HCT116 (cell line): ENCODE measurements at places on chromosomes 12 and 14. TPM values are rescaled to one million over a fixed set of nuclear protein-coding genes. Genes with fewer than 3 reads are reported as not detected.

- peak; percentile 94 for DNase-seq
- peaks cover 86% of the 10 kb centered on the region for H3K4me1 ChIP-seq
- no peaks in the 10 kb centered on the region for H3K27me3 ChIP-seq
- peak overlapping the region; percentile 52 for H3K27ac ChIP-seq
- H3K36me3 ChIP-seq = no peaks in the 10 kb centered on the region
Observed at GRCh38 chr12:107349008-107349747, 255.8 kb upstream of the CRY1 start.

GRCh38 chr12:10169104-10169503, 2.8 kb downstream of the OLR1 start:
- H3K27me3 ChIP-seq = no peaks in the 10 kb centered on the region
- no peaks in the 10 kb centered on the region for H3K4me1 ChIP-seq
- H3K4me3 ChIP-seq = no peak overlapping the region
- H3K27ac ChIP-seq = no peak overlapping the region
- H3K36me3 ChIP-seq = no peaks in the 10 kb centered on the region

- no peak for DNase-seq
- H3K27me3 ChIP-seq = no peaks in the 10 kb centered on the region
- H3K36me3 ChIP-seq = no peaks in the 10 kb centered on the region
- H3K4me3 ChIP-seq = no peak overlapping the region
Observed at GRCh38 chr14:54894995-54895394, 7.6 kb downstream of the GCH1 start.

DNA sequence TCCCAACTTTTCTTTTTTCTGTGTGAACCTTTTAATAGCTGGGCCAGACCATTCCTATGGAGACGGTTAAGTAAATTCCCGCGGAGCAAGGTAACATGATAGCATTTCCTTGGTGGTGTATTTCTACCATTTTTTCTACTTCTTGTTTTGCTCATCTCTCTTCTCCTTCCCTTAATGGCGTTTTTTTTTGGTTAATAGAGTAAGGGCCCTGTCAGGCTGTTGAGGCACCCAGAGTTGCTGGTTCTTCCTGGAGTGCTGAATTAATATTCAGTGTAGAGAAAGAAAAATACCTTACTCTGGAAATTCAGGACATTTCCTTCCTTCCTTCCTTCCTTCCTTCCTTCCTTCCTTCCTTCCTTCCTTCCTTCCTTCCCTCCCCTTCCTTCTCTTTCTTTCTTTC, 137.6 kb downstream of the KTN1 start:
- H3K36me3 ChIP-seq = no peaks in the 10 kb centered on the region
- H3K4me1 ChIP-seq = no peaks in the 10 kb centered on the region
- H3K27me3 ChIP-seq = no peaks in the 10 kb centered on the region
- no peak overlapping the region for H3K27ac ChIP-seq
- H3K4me3 ChIP-seq = no peak overlapping the region

DNA sequence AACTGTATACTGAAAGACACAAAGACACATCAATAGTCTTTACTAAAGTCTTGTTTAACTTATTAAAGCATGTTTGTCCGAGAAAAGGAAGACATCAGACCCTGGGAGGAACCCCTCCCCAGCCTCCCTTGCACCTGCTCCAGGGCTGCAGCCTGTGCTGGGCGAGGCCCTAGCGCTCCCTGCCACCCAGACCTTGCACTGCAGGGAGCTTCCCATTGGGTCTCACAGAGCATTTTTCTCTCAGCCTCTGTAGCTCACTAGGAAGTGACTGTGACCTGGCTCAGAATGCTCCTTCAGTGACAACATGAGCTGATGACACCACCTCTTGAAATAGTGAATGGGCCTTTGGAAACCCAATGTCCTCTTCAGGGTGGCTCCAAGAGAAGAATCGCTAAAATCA, 461.2 kb downstream of the TMEM121 start:
- no peaks in the 10 kb centered on the region for H3K27me3 ChIP-seq
- H3K36me3 ChIP-seq = no peaks in the 10 kb centered on the region
- no peaks in the 10 kb centered on the region for H3K4me1 ChIP-seq

DNA sequence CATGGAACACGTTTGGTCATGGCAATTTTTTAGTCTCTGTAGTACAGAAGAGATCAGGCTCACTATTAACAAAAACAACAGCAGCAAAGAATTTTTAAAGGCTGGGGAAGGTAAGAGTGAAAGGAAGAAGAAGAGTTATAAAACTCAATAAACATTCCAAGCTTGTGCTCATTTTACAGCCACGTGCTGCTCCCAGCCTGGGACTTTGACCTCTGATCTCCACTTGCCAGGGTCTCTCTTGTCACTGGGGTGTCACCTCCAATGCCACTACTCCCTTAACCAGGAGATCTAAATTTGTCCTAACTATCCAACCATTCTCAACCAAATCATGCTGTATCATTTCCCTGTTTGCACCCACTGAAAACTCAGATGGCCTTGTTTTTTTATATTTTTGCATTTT, 605.1 kb downstream of the VRK1 start:
- H3K27me3 ChIP-seq = peaks cover 4% of the 10 kb centered on the region; the same call in 1 of the 2 replicates
- H3K4me3 ChIP-seq = no peak overlapping the region
- no peaks in the 10 kb centered on the region for H3K4me1 ChIP-seq
- no peak overlapping the region for H3K27ac ChIP-seq
- no peak for DNase-seq

DNA sequence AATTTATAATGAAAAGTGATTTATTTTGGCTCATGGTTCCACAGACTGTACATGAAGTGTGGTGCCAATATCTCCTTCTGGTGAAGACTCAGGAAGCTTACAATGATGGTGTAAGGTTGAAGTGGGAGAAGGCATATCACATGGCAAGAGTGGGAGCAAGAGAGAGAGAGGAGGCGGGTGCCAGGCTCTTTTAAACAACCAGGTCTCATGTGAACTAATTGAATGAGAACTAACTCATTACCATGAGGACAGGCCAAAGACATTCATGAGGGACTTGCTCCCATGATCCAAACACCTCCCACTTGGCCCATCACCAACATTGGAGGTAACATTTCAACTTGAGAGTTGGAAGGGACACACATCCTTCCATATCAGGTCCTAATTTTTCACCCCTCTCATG, 155.2 kb downstream of the SLC38A4 start:
- no peak for DNase-seq
- H3K27me3 ChIP-seq = no peaks in the 10 kb centered on the region
- no peaks in the 10 kb centered on the region for H3K36me3 ChIP-seq
- no peak overlapping the region for H3K4me3 ChIP-seq

GRCh38 chr12:49283541-49284429, 11.2 kb upstream of the PRPH start:
- no peak overlapping the region for H3K4me3 ChIP-seq
- H3K36me3 ChIP-seq = no peaks in the 10 kb centered on the region
- H3K4me1 ChIP-seq = no peaks in the 10 kb centered on the region
- no peaks in the 10 kb centered on the region for H3K27me3 ChIP-seq

DNA sequence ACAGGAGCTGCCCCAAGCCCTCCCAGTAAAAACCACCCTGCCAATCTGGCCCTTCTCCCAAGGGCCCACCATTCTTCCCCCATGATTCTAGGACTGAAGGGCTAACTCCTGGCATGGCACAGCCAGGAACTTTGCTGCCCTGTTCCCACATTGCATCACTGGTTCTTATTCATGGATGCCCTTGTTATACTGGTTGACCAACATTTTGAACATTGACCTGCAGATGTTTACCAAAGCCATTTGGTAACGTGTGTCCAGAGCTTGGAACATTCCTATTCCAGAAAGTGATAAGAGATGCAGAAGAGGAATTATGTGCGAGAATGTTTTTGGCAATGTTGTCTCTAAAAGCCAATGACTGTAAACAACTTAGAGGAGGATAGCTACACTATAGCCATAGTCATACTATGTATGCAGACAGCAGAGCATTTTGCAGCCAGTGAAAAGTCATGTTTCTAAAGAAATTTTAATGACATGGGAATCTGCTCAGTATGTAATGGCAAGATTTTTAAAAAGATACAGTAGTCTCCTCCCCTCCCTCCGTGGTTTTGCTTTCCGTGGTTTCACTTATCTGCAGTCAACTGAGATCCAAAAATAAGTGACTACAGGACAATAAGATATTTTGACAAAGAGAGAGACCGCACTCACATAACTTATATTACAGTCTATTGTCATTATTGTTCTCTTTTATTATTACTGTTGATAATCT, 108.8 kb downstream of the DAAM1 start:
- H3K36me3 ChIP-seq = no peaks in the 10 kb centered on the region
- no peak overlapping the region for H3K4me3 ChIP-seq
- no peak overlapping the region for H3K27ac ChIP-seq
- H3K4me1 ChIP-seq = no peaks in the 10 kb centered on the region

DNA sequence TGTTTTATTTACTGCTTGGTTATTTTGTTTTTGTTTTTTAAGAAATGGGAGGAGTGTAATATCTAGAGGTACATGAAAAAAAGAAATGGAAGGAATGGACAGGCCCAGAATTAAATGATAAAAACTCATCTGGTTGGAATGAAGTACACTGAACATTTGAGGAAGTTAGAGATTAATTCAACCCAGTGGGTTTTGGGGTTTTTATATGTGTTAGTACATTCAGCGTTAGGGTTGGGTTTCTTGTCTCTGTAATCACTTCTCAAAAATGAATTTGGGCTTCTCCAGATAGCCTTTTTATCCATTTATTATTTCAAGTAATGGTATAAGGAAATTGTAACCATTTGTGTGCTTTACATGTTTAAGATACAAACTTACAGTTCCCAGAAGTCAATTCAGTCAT, 19.5 kb upstream of the NUP107 start:
- H3K27me3 ChIP-seq = no peaks in the 10 kb centered on the region
- no peak overlapping the region for H3K4me3 ChIP-seq
- H3K4me1 ChIP-seq = no peaks in the 10 kb centered on the region
- H3K27ac ChIP-seq = no peak overlapping the region

- peaks cover 82% of the 10 kb centered on the region for H3K4me1 ChIP-seq
- H3K36me3 ChIP-seq = peaks cover 4% of the 10 kb centered on the region; the same call in 1 of the 2 replicates
- no peaks in the 10 kb centered on the region for H3K27me3 ChIP-seq
Observed at GRCh38 chr12:75738486-75738885, 227.1 kb upstream of the KRR1 start.

DNA sequence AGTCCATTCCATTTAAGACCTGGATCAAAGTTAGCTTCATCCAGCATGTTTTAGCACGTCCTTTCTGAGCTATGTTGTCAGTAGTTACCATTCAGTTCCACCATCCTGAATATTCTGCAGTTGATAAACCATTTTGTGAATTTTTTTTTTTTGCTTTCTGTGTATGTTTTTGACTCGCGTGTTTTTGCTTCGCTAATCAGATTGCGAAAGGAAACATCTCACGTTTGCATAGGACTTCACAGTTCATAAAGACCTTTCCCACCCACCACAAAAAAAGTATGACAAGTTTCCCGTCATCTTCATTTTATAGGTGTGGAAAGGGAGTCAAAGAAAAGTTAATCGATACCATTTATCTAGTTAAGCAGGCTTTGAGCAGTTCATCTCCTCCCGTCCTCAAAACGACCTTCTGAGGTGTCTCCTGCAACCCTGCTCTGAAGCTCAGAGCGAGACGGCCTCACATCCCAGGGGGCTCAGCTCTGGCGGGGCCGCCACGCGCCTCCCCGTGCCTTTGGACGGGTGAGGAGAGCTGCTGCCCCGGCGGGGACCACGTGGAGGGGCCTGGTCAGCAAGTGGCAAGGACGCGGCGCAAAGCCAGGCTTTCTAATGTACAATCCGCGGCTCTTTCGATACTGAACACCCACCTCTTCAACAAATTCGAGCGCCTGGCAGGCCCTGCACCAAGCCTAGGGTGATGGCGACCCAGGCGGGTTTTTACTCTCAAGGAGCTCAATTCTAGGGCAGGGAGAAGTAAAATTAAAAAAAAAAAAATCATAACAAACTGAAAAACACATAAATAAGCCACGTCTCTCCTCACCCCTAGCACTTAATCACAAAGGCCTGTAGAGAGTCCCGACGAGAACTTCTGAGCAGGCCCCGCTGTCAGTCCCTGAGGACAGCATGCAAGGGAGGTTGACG, 988 bp upstream of the TMEM263 start:
- H3K27me3 ChIP-seq = no peaks in the 10 kb centered on the region
- no peak for DNase-seq
- peak overlapping the region; percentile 14; the same call in 1 of the 2 replicates for H3K4me3 ChIP-seq
- no peaks in the 10 kb centered on the region for H3K36me3 ChIP-seq
- H3K27ac ChIP-seq = peak overlapping the region; percentile 86
- H3K4me1 ChIP-seq = peaks cover 29% of the 10 kb centered on the region; the same call in 1 of the 2 replicates

- no peak overlapping the region for H3K4me3 ChIP-seq
- no peaks in the 10 kb centered on the region for H3K4me1 ChIP-seq
- H3K27me3 ChIP-seq = no peaks in the 10 kb centered on the region
- H3K27ac ChIP-seq = no peak overlapping the region
- no peaks in the 10 kb centered on the region for H3K36me3 ChIP-seq
Observed at GRCh38 chr14:36785511-36785910, 123.9 kb downstream of the PAX9 start.

DNA sequence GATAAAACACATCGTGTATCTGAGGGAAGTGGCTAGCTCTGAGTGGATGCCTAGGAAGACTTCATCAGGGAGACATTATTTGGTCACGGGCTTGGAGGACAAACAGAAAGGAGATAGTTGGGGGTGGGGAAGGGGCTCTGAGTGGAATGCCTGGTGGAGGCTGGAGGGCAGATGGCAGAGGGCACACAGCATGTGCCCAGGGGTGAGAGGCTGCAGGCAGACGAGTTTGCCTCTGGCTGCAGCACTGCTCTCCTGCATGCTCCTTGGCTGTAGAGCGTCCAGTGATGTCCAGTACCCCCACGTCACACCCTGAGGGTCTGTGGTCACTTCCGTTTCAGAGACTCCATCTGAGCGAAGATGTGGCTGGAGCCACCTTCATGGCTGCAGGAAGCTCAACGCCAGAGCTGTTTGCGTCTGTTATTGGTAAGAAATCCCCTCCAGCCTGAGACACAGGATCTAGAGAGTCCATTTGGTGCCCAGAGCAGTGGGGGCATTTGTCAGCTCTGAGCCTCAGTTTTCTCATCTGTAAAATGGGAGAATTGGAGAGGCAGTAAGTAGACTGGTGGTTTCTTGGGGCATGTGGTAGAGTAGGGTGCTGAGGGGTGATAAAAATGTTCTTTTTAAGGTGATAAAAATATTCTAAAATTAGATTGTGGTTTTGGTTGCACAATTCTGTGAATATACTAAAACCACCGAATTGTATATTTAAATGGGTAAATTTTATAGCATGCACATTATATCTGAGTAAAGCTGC, 71.7 kb upstream of the RIN3 start:
- no peaks in the 10 kb centered on the region for H3K36me3 ChIP-seq
- H3K27me3 ChIP-seq = no peaks in the 10 kb centered on the region
- no peaks in the 10 kb centered on the region for H3K4me1 ChIP-seq
- no peak overlapping the region for H3K27ac ChIP-seq
- no peak for DNase-seq
- no peak overlapping the region for H3K4me3 ChIP-seq

DNA sequence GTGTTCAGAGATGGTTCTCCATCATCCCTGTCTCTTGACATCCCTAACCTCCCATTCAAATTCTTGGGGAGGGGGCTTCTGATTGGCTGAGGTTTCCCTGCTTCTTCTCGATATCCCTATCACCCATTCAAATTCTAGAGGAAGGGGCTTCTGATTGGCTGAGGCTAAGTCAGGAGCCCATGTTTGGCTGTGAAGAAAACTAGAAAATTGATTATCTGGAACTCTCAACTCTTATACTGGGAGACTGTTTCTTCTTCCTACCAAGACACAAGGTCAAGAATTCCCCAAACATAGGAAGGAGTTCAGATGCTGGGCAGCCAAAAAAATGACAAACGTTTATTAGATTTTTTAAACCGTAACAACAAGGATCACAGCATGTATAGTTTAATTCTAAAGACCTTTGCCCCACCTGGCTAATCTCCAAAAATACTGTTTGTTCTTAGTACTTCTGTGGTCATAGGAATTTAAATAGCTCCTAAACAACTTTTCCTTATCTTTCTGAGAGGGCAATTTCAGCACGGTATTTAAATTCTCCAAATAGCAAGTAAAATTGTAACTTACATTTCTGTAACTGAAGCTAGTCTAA, 26.4 kb downstream of the SPIC start:
- no peak for DNase-seq
- no peak overlapping the region for H3K4me3 ChIP-seq
- H3K27me3 ChIP-seq = 0 out of 2 replicates have a peak, but pooled peaks cover 4% of the 10 kb centered on the region
- no peak overlapping the region for H3K27ac ChIP-seq

Gene TSPAN9
- 13.2 TPM for total RNA-seq

Gene VIPAS39
- 16.8 TPM for total RNA-seq

Gene CLMN
- total RNA-seq = 33.4 TPM

Gene DTX1
- total RNA-seq = not detected

Gene RASSF8
- total RNA-seq = 9.2 TPM
